ENCODE measurements at places on chromosomes 12 and 14.

- DNase-seq: no peak
These were observed 120.6 kb upstream of the CDKN3 start for GRCh38 chr14:54275997-54276725.

DNA sequence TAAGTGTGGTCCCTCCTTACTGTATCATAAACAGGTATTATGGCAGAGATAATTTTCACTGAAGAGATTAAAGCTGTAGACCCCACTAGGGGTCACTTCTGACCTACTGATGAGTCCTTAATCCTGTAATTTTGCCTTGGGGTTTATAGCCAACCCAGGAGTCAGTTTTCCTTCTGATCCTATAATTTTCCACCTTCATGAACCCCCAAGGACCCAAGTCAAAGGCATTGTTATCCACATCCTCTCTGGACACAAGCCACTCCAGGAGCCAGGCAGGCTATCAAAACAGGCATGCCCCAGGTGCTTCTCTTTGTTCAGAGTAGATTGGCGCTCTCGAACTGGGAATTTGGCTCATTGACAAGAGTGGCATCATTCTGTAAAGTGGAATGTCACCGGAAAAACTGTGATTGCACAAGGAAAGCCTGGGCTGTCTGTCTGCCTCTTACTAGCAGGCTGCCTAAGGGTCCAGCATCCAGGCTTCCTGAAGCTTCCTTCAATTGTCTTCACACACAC lies 1523.2 kb upstream of the FLRT2 start:
- no peak for DNase-seq

- DNase-seq: no peak
These were observed 784 bp downstream of the PSMA6 start for GRCh38 chr14:35292770-35293561.

- DNase-seq: no peak
These were observed 57.8 kb downstream of the SSH1 start for GRCh38 chr12:108799401-108800243.

- no peak for DNase-seq
These were observed 33.9 kb downstream of the PPP1R12A start for GRCh38 chr12:79900951-79901350.

GRCh38 chr14:104893435-104894207 lies 28.6 kb downstream of the CEP170B start:
- peak; percentile 14 for DNase-seq

DNA sequence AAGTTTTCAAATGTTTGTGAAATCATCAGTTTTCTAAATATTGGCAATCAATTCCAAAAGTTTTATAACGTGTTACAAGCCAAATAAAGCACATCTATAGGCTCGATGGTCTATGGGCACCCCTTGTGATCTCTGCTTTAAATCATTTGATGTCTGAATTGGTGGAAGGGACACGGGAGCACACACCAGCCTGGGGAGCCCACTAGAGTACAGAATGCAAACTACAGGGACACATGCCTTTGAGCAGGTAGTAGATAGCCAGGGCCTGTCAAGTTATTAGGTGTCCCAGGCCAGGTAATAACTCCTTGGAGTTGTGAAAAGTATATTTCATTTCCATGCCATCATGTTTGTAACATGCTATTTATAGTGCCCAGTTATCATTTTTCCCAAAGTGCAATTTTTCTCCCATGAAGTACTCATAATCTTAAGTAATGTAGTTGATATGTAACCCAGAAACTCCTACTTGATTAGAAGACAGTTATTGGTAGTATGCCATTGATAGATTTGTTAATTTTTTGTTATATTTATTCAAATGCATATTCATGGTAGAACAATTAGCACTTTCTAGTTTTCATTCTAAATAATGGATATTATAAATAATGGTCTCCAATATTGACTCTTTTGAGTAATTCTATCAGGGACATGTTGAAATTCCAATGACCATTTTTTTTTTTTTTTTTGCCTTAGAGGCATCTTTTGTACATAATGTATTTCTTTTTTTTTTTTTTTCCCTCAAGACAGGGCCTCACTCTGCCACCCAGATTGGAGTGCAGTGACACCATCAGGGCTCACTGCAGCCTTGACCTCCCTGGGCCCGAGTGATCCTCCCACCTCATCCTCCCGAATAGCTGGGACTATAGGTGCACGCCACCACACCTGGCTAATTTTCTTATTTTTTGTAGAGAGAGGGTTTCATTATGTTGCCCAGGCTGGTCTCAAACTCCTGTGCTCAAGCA lies 96.9 kb upstream of the FGD4 start:
- peak; percentile 21 for DNase-seq

Measured in activated B cell treated with CpG ODN at 0.5 μM for 24 hours (primary cell).